ENCODE measurements at places on chromosomes 3 and 15.

GRCh38 chr3:72008226-72008996 is 223.5 kb upstream of the PROK2 start:
- DNase-seq, result no peak

GRCh38 chr3:170024581-170024980 is 13.2 kb upstream of the GPR160 start:
- no peak for DNase-seq

DNA sequence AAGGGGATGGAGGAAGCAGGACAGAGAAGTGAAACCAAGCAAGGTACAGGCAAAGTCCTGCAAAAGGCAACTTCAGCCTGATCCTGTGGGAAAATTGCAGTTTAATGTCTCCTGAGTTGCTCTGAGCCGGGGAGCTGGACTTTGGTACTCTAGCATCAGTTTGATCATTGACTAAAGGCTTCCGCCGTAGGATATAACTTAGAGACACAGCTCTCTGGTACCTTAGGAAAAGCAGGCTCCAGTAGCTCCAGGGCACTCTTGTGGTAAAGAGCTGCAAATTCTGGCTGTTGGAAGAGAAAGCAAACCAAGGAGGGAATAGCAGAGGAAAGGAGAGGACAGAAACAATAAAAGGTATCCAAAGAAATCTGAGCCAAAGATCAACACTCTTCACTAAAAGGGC is 521.1 kb downstream of the PLOD2 start:
- DNase-seq, result no peak

DNA sequence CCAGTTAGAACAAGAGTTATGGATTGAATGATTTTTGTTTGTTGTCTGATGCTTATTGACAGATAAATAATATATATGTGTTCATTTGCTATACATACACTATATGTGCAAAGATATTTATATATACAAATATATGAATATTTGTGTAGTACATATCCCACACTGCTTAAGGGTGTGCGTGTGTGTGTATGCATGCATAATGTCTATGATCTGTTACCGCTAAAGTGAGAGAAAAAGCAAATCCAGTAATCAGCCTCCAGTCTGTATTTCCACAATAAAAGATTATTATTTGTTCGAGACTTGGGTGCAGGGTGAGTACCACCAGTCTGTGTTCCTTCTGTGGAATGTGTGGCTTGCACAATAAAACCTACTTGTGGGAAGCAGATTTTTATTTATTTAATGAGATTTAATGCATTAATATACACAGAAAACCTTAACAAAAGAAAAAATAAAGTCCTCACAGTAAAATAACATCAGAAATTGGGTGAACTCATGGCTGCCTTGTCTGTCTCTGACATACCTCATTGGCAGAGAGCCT is 366.0 kb upstream of the TBL1XR1 start:
- no peak for DNase-seq

GRCh38 chr3:171804618-171805389 is 5.5 kb downstream of the PLD1 start:
- DNase-seq, result no peak
